CD4-positive, alpha-beta T cell (primary cell): ENCODE measurements at places on chromosomes 12 and 14. TPM values are rescaled to one million over a fixed set of nuclear protein-coding genes. Genes with fewer than 3 reads are reported as not detected.

DNA sequence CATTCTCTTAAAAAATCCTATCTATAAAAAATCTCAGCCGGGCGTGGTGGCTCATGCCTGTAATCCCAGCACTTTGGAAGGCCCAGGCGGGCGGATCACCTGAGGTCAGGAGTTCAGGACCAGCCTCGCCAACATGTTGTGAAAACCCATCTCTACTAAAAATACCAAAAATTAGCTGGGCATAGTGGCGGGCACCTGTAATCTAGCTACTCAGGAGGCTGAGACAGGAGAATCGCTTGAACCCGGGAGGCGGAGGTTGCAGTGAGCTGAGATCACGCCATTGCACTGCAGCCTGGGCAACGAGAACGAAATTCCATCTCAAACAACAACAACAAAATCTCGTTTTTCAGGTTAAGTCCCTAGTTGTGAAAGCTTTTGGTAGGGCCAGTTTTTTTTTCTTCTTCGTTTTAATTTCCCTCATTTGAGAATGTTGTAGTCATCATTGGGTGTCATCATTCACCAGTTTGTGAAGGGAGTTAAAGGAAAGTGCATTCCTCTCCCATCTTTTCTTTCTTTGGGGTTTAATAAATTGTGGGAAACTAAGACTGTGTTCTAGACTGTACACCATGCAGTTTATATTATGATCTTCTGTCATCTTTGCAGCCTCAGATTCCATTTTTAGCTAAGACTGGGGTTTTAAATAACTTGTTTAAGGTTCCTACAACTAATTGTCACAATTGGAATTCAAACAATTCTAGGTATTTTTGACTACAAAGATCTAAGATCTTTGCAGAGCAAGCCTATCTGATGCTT is 23.9 kb downstream of the MDM2 start:
- H3K27me3 ChIP-seq = no peaks in the 10 kb centered on the region
- H3K27ac ChIP-seq = no peak overlapping the region
- no peak overlapping the region for H3K4me3 ChIP-seq
- H3K36me3 ChIP-seq = peaks cover 73% of the 10 kb centered on the region
- no peaks in the 10 kb centered on the region for H3K4me1 ChIP-seq

DNA sequence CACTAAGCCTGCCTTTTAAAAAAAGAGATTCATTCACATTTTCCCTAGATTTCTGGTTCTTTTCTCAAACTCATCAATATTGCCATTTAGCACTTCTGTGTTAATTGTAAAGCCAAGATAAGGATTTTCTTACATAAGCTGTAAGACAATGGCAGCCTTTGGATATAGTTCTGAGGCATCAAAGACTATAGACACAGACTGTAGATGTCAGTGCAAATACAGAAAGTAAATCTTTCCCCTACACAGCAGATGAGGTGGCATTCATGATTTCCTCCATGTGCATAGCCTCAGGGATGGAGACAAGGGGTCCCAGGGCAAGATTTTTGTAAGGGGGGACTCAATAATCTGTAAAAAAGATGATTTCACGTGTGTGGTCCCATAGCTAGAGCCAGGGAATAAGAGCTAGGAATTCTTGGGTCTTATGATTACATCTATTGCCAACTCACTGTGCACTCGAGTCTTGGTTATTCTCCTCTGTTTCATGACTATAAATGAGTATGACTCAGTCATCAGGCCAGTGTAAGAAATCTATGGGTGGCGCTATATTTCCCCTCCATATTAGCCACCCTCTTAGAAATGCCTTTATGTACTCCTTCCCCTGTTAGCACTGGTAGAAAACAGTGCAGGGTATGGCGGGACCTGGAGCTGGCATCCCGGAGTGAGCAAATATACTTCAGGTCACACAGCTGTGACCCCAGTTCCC is 207.5 kb downstream of the EXOC5 start:
- H3K4me3 ChIP-seq = no peak overlapping the region
- no peak overlapping the region for H3K27ac ChIP-seq
- H3K4me1 ChIP-seq = peaks cover 6% of the 10 kb centered on the region
- no peak for DNase-seq
- H3K27me3 ChIP-seq = no peaks in the 10 kb centered on the region

DNA sequence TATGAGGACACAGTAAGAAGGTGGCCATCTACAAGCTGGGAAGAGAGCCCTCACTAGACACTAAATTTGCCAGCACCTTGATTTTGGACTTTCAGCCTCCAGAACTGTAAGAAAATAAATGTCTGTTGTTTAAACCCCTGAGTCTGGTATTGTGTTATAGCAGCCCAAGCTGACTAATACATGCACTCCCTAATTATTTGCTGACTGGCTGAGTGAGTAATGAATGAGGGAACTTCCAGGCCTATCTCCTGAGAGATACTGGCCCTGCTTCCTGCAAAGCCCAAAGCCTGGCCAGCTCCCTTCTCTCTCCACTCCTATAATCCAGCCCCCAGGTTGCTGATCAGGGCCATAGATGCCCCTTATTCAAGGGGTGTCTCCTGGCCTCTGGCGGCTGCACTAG is 120.0 kb upstream of the NOS1 start:
- no peaks in the 10 kb centered on the region for H3K36me3 ChIP-seq
- H3K4me1 ChIP-seq = no peaks in the 10 kb centered on the region
- H3K27ac ChIP-seq = no peak overlapping the region
- peaks cover 3% of the 10 kb centered on the region for H3K27me3 ChIP-seq
- no peak overlapping the region for H3K4me3 ChIP-seq
- no peak for DNase-seq

DNA sequence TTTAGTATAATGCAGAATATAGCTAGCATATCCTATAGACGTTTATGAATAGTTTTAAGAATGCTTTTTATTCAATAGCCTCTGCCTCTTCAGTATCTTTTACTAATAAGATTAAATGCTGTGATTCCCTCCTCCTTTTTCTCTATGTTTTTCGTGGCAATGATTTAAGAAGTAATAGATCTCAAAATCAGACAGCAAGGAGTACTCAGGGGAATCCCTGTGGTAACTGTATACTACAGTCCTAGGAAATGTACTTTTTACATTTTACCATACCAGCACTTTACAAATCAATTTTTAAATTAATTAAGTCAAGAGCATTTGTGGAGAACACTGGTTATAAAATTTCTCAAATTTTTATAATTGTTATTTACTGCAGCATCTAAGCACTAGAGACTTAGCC is 240.6 kb upstream of the CAND1 start:
- H3K27ac ChIP-seq = no peak overlapping the region
- peaks cover 5% of the 10 kb centered on the region for H3K27me3 ChIP-seq
- H3K36me3 ChIP-seq = no peaks in the 10 kb centered on the region

- no peak for DNase-seq
- no peak overlapping the region for H3K4me3 ChIP-seq
- H3K27me3 ChIP-seq = no peaks in the 10 kb centered on the region
- H3K36me3 ChIP-seq = peaks cover 10% of the 10 kb centered on the region
Observed at GRCh38 chr14:73143003-73143402, 6.7 kb downstream of the PSEN1 start.

DNA sequence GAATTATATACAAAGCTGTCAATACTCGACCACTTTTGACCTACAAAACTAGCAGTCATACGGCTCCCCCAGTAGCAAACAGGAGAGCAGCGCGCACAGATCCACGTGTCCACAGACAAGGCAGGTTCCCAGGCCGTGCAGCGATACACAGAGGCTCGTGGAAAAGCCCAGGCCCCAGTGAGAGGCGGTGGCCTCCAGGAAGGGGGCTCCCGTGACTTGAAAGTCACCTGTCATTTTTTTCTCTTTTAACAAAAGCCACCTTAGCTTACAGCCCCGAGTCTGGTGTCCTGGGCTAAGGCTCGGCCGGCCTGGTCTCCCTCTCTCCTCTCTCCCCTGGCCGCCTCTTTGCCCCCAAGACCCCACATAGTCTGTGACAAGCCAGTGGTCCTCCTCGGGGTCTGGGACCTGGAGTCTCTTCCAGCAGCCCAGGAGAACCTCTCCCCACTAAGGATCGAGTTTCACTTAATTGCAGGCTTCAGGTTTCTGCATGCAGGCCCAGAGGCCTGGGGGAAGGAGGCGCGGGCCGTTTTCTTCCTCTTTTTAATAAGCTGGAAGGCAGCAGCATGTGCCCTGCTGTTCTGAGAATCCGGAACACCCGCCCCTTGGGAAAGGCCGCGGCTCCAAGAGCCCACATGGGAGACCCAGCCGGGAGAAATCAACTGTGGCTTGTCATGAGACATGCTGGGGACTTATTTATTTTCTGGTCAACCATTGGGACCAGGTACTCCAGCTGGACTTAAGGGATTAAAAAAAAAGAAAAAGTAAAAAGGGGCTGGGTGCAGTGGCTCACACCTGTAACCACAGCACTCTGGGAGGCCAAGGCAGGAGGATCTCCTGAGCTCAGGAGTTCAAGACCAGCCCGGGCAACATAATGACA is 15.9 kb downstream of the NCOR2 start:
- DNase-seq = no peak
- H3K27me3 ChIP-seq = no peaks in the 10 kb centered on the region
- no peak overlapping the region for H3K4me3 ChIP-seq
- H3K4me1 ChIP-seq = peaks cover 77% of the 10 kb centered on the region
- H3K27ac ChIP-seq = no peak overlapping the region
- H3K36me3 ChIP-seq = peaks cover 6% of the 10 kb centered on the region

DNA sequence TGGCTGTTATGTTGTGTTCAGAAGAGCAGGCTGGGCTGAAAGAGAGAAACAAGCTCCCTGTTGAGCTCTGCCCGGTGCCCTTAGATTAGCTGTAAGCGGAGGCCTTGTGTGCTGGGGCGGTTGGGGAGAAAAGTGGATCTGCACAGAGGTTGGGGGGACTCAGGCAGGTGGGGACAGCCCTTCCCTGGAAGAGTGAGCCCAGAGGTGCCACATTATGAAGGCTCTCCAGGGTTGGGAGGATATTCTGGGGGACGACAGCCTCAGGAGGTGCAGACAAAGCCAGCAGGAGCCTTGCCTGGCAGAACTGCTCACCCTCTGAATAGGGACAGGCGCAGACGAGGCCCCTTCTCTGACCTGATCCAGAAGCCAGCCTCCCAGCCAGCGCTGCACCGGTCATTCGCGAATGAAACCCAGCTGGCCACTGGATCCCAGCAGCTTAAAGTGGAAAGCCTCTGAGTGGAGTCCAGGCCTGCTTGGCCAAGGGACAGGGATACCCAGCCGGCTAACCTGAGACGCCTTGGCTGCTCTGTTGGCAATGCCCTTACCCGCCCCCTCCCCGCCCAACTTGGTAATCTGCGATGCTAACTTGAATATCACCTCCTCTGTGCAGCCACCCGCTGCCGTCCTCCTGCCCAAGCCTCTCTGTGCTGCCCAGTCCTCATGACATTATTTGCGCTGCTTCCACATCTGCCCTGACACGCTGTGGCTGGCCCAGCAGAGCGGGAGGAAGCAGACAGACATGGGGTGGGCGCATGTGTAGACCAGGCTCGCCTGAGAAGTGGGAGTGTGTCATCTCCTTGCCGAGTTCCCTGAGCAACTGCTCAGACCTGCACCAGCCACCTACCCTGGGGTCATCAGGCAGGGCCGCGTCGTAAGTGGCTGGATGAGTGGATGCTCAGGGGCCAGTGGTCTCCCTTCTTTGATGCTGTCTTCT is 5.6 kb downstream of the HIP1R start:
- no peak for DNase-seq
- peaks cover 9% of the 10 kb centered on the region for H3K36me3 ChIP-seq
- no peak overlapping the region for H3K27ac ChIP-seq
- H3K4me3 ChIP-seq = no peak overlapping the region
- peaks cover 20% of the 10 kb centered on the region for H3K4me1 ChIP-seq

GRCh38 chr14:39230416-39231035 is 3.2 kb upstream of the MIA2 start:
- H3K4me3 ChIP-seq = no peak overlapping the region
- no peak overlapping the region for H3K27ac ChIP-seq
- H3K4me1 ChIP-seq = peaks cover 24% of the 10 kb centered on the region
- H3K36me3 ChIP-seq = no peaks in the 10 kb centered on the region

The KRT3 gene
- not detected for total RNA-seq

DNA sequence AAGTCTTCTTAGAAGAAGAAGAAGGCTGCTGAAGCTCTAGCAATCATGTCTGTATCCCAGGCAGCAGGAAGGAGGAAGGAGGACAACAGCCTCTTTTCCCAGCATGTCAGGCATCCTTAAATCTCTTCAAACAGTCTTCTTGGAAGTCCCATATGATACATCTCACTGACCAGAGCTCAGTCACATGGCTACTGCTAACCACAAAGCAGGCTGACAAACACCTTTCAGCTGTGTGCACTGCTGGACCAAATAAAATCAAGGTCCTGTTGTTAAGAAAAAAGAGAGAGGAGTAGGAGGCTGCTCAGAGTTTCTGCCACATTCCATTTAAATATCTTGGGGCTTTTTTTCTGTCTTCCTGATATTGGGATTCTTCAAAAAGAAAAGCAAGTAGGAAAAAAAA is 203.4 kb upstream of the PELI2 start:
- no peak for DNase-seq
- H3K4me3 ChIP-seq = no peak overlapping the region
- no peaks in the 10 kb centered on the region for H3K27me3 ChIP-seq
- no peaks in the 10 kb centered on the region for H3K36me3 ChIP-seq
- no peak overlapping the region for H3K27ac ChIP-seq

The CHST11 gene
- 53.6 TPM for total RNA-seq

DNA sequence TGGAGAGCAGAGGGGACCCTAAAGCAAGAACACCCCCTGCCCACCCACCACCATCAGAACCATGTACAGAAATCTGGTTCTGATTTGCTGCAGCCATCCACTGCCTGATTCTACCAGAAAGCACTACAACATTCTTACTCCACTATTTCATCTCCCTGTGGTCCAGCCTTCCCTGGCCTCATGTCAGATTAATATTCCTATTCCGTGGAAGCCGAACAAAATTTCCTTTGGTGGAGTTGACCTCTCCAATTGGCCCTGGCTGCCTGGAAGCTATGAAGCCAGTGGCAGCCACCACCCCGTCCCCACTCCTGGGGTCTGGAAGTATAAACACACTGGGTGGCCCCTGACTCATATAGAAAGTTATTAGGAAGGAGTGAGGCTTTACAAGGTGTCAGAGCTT is 60.2 kb downstream of the ANO2 start:
- H3K27ac ChIP-seq = no peak overlapping the region
- no peak overlapping the region for H3K4me3 ChIP-seq
- no peak for DNase-seq
- H3K36me3 ChIP-seq = no peaks in the 10 kb centered on the region
- H3K27me3 ChIP-seq = peaks cover 35% of the 10 kb centered on the region

- no peaks in the 10 kb centered on the region for H3K4me1 ChIP-seq
- no peak overlapping the region for H3K27ac ChIP-seq
- no peak overlapping the region for H3K4me3 ChIP-seq
- H3K36me3 ChIP-seq = peaks cover 98% of the 10 kb centered on the region
- H3K27me3 ChIP-seq = no peaks in the 10 kb centered on the region
Observed at GRCh38 chr14:23085458-23085857, 9.5 kb downstream of the ACIN1 start.
